ENCODE measurements at places on chromosomes 4 and X. TPM values are rescaled to one million over a fixed set of nuclear protein-coding genes. Genes with fewer than 3 reads are reported as not detected.

RNF175 gene
- 25.7 TPM for total RNA-seq

DNA sequence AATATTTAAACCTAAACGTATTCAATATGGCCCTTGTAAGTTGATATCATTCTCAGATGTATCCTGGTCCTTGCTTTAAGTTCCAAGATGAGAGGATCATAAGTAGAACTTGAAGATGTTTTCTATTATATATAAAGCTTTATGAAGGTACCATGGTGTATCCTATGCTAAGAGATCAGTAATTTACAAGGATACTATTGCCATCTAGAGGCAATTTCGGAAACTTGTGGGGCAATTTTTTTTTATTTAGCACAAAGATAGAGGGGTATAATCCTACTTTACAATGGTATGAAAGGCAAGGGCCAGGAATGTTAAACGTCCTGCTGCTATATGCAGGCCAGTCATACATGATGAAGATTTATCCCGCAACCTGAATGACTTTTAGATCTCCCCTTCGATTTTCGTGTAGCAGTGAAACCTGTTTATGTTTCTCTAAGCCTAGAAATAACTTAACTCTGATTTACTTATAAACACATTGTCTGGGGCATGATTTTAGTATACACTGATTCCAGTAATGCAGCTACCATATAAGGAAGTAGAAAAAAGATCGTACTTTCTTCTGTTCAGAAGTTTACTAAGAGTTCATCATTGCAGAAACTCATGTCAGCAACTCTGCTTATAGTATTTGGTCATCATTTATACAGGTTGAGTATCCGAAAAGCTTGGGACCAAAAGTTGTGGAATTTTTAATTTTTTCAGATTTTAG, 2.6 kb downstream of the SLC25A31 start:
- H3K4me1 ChIP-seq = no peaks in the 10 kb centered on the region
- no peak overlapping the region for H3K27ac ChIP-seq
- DNase-seq = no peak

GRCh38 chr4:110510955-110511544, 35.1 kb downstream of the ENPEP start:
- no peak overlapping the region for H3K4me3 ChIP-seq
- no peaks in the 10 kb centered on the region for H3K36me3 ChIP-seq
- no peaks in the 10 kb centered on the region for H3K4me1 ChIP-seq
- DNase-seq = no peak

SMIM10L2A gene
- total RNA-seq = 3.5 TPM

All from neural crest cell (in vitro differentiated cells).